ENCODE measurements at places on chromosomes 2 and 18.

DNA sequence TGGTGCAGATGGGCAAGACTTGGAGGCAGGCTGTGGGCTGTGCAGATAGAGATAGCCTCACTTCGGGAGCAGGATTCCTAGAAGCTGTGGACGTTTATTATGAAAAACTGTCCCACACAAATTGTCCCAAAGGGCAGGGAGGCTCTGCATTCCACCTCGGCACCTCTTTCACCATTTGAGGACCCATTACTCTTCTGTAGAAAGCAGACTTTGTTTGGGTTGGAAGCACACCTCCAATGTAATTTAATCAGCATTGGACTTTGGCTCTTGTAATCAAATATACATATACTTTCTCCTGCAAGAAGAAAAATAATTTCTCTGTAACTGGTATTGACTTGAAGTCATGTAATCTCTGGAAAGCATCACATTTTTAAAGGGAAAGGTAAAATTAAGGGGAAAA, 8.5 kb downstream of the ONECUT2 start:
- no peak for DNase-seq

- no peak for DNase-seq
Observed at GRCh38 chr18:78972385-78972918, 7.2 kb upstream of the SALL3 start.

DNA sequence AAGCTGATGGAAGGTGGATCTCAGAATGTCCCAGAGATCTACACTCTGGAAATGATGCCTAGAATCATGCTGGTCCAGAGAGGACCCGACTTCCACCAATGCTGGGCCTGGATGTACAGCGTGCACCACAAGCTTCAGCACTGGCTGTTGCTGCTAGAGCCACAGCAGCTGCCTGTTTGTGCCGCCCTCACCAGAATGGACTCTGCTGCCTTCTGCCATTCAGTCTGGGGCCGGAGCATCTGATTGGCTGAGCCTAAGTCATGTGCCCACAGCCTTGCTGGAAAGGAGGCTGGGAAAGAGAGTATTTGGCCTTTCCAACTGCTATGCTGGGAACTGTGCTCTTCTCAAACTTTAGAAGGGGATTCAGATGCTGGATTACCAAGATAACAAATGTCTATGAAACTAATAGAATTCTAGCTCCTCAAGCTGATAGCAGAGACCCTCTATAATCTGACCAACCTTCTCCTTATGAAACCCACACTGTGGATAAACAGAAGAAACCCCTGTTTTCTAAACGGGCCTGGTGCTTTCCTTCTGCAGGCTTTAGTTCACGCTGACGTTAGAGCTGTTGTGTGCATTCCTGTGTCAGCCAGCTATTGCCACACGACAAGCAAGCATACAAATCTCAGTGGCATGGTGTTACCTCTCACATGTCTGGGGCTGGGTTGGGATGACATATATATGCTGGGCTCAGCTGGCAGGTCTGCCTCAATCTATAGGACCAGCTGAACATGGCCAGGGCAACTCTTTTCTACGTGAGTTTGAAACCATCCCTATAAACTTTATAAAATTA, 4.1 kb upstream of the LOXHD1 start:
- DNase-seq = peak; percentile 72

DNA sequence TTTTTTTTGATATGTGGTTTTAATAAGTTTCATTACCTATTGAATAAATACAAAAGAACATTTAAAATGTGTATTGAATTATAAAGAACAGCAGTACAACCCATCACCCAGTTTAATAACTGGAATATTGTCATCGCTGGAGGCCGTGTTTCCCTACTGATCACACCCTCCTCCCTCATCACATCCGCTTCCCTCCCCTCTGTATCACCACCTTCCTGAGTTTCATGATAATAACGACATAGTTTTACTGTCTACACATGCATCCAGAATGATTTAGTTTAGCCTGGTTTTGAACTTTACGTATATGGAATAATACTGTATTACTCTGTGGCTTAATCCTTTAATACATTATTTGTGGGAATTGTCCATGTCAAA, 2.1 kb downstream of the SERPINB8 start:
- DNase-seq = no peak

DNA sequence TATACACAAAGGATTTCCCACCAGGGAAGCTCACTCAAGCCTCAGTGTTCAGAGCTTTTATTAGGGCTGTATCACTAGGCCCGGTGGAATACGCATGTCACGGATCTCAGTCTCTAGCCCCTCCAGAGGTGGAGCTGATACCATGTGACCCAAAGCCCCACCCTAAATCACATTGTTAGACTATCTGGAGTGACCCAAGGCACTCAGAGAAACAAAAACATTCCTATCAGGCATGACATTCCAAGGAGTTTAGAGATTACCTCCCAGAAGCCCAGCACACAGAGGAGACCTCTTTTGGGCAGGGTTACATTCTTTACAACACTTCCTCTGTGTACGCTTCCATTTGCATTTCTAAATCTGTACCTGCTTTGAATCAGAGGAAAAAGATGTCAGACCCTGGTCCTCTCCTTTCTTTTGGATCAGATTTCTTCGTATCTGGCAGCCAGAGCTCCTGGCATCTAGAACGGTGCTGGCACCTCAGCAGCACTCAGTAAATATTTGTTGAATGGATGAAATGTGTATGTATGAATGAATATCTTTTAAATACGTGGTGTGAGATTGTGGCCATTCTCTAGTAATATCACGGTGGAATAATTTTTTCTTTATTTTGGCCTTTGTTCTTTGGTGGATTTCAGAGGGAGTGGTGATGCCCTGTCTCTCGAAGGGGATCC, 37.7 kb upstream of the SMAD2 start:
- DNase-seq = no peak

DNA sequence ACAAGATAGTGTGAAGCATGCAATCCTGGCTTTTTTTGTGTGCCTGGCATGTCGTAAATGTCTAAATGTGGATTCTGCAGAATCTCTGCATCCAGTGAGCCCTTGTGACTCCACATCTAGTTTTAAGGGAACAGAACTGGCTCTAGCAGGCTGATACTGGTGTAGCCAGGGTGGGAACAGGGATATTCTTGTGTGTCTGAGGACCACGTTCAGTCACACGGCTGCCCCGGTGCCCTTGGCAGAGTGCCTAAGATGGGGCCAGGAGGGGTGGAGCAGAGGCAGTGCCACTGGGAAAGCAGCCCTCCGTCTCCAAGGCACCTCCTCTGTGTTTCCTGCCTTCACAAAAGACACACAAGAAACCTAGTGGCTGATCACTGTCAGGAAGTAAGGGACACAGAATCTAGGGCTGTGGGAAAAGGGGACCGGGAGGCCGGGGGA, 91.5 kb upstream of the PARD3B start:
- no peak for DNase-seq

- DNase-seq = no peak
Observed at GRCh38 chr2:241399941-241400922, 44.1 kb downstream of the FARP2 start.

- peak; percentile 13 for DNase-seq
Observed at GRCh38 chr18:58320907-58321561, 277.0 kb downstream of the NEDD4L start.

GRCh38 chr2:80322311-80322920, 17.9 kb upstream of the LRRTM1 start:
- no peak for DNase-seq

GRCh38 chr2:47270421-47270820, 115.3 kb upstream of the STPG4 start:
- no peak for DNase-seq

DNA sequence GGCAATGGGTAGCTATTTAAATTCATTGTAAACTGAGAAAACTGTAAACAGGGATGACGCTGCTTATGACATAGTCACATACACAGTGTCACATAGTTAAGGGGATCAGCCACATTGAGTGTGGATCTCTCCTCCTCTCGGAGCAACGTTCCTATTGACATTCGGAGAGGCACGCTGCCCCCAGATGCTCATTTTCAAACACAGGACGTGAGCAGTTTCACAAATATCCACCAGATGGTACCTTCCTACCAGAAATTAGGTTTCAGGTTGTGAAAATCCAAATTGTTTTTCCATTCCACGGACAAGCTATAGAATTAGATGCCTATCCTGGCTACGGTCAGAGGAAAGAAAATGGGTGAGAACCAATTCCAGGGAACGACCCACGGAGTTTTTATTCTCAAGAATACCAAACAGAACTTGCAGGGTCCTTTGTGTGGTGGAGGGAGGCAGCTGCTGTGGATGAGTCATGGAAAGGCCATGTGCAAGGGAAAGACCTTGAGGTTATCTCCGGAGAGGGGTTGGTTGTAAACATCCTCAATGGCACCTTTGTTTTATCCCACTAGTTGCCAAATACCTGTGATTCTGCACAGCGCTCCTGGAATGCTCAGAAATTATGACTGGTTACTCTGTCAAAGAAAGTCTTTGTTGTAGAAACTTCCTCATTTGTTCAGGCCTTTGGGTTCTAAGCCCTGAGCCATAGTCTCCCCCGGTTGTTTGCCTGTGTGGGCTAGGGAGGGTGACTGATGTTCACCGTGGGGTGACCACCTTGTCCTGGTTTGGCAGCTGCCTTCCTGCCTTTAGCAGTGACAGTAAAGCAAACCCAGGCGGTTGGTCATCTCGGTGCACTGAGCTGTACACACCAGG, 88.0 kb downstream of the ACTR3 start:
- peak; percentile 77 for DNase-seq

DNA sequence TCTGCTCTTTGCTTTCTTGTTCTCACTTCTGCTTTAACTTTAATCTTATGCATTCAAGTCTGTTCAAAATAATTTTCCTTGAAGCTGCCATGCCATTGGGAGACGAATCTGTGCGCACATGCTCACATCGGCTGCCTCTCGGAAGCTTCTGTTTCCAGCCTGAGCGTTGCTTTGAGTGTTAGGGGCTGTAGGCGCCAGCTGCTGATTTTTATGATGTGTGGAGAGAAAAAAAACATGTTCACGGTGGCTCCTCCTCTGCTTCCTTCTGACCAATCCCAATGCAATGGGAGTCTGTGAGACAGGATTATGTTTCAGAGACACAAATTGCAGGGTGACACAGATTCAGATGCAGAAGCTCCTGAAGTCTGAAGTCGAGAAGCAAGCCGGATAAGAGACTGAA, at the start of gene MC4R:
TSS of gene MC4R (minus strand) at position 180 of the 400 bp plus-strand sequence. CDS start 426 bp downstream, outside the sequence.
- peak; percentile 96 for DNase-seq

DNA sequence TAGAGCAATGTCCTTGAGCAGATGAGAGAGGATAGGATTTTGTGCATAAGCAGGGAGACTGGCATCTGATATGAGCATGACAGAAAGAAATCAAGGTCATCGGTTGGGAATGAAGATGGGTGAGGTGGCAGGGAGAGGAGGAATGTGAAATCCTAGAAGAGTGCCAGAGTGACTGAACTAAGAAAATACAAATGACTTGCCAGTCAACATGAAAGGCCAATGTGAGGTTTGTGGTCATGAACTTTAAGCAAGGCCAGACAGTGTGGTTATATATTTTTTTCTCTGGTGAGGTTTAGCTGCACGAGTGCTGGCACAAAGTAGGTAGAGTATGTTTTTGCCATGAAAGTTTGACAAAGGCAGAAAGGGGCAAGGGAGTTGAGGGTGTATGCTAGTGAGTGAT, 21.2 kb downstream of the QPCT start:
- DNase-seq = no peak

DNA sequence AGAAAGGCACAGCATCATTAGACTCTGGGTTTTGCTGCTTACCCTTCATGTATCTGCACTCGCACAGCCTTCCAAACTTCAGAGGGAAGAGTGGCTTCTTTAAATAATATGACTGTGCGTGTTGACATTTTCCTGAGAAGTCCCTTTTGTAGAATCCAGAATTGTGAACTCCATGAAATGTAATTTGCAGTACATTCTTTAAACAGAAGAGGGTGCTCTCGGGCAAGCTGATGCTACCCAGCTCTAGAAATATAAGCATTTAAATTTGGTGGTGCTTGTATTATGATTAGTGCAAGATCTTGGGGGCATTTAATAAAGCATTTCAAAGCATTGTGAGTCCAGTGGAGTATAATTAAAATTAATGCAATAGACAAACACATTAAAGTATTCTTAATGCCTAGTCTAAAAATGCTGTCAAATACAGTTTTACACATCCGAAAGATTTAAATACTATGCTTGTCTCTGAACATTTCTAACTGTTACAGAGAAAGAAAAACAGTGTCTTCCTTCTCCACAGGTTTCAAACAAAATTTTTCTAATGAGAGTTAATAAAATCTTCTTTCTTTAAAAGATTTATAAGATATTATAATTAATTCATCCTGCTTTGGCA, 17.3 kb upstream of the GTF2A1L start:
- peak; percentile 76 for DNase-seq

- DNase-seq = no peak
Observed at GRCh38 chr2:19861813-19862212, 40.0 kb downstream of the TTC32 start.

- no peak for DNase-seq
Observed at GRCh38 chr2:135320465-135321355, 210.3 kb downstream of the ZRANB3 start.

DNA sequence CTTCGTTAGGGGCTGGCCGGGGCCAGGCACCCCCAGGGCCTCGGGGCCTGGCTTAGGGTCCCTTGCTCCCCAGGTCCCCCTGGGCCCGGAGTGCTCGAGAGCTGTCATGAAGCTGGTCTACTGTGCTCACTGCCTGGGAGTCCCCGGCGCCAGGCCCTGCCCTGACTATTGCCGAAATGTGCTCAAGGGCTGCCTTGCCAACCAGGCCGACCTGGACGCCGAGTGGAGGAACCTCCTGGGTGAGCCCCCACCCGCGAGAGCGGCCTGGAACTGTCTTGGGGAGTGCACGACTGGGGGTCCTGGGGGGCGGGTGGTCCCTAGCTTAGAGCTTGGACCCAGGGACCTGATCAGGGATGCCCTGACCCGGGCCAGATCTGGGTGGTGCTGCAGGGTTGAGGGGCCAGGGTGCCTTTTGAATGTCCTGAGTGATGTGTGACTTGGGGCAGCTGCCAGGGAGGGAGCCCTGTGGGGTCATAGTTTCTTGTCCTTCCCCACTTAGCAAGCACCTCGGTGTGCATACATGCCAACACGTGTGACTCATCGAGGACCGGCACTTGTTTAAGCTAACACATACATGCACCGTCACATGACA, 27.9 kb downstream of the GPC1 start:
- DNase-seq = no peak

GRCh38 chr18:39788383-39788782, 2166.7 kb upstream of the PIK3C3 start:
- no peak for DNase-seq

DNA sequence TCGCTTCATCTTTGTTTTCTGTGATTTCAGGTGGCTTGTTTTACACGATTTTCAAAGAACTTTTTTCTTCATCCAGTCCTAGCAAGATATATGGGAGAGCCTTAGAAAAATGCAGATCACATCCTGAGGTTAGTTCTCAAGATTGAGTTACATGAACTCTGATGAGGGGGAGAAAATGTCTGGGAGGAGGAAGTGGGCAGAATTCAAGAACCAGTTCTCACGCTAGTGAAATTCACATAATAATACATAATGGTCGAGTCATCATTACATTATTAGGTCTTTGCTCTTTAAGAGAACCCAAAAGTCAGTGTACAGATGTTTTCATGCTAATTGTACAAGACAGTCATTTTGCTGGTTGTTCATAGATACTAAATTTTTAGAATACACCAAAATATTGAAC, 7.0 kb downstream of the TIMM21 start:
- no peak for DNase-seq

- no peak for DNase-seq
Observed at GRCh38 chr18:8254654-8255053, 354.6 kb upstream of the RAB12 start.

Measured in NCI-H82 (cell line).